ENCODE measurements at places on chromosomes 2 and 18.

- DNase-seq, result no peak
Observed at GRCh38 chr2:60109744-60110143, 443.7 kb downstream of the BCL11A start.

- no peak for DNase-seq
Observed at GRCh38 chr18:666628-667027, 9.2 kb downstream of the TYMS start.

DNA sequence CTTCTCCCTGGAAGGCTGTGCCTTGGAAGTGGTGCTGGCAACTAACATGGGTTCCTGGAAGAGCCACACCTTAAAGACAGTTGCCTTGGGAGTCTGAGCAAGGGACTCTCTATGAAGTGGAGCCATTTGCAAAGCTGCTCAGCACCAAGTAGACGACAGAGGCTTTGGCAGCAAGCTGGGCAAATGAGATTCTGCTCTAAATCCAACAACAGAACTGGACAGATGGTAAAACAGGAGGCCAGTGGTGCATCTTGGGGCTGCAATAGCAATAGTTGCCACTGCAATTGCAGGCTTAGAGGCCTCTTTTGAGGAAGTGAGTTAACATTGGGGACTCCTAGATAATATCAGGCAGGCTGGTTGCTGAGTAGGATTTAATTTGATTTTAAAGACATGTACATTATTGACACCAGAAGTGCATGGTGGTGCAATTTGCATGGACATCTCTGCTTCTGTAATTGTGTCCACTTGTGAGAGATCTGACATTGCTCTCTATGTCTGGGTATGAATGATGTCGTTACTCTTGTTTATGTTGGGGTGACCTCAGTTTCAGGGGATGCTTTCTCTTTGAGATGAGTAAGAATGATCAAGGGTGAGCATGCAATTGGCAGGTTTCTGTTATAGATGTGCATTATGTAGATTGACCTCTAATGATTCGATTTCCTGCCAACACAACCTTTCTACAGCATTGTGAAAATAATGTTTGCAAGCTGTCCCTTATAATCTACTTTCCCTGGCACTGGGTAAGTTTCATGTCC, 568.3 kb upstream of the MEX3C start:
- no peak for DNase-seq

DNA sequence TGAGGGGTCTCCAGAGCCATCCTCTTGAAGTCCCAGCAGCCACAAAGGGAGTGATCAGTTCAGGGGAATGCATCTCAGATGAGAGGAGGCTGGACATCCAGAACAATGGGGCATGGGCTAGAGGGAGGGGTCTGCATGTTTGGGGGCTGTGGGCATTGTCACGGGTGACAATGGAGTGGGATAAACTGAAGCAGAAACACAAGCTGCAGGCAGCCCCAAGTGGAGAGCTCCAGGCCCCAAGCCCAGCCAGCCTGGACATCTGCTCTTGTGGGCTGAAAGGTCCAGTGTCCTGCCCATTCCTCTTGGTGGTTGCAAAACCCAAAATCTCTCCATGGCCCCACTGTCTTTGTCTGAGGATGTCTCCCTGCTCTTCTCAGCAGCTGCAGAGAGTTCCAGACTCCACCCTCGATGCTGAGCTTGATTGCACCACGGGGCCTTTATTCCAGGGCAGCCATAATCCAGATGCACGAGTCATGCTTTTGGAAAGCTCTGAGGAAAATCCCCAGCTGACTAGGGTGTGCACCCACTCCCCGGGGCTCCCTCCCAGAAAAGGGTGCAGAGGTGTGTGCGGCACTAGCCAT, 149.4 kb downstream of the TNS1 start:
- DNase-seq, result no peak

GRCh38 chr2:174846941-174847938, 83.0 kb upstream of the CHRNA1 start:
- no peak for DNase-seq

All from KBM-7 (cell line).